ENCODE measurements at places on chromosomes 5 and 9.

GRCh38 chr9:128061275-128061960, 5.7 kb downstream of the NAIF1 start:
- no peak for DNase-seq

DNA sequence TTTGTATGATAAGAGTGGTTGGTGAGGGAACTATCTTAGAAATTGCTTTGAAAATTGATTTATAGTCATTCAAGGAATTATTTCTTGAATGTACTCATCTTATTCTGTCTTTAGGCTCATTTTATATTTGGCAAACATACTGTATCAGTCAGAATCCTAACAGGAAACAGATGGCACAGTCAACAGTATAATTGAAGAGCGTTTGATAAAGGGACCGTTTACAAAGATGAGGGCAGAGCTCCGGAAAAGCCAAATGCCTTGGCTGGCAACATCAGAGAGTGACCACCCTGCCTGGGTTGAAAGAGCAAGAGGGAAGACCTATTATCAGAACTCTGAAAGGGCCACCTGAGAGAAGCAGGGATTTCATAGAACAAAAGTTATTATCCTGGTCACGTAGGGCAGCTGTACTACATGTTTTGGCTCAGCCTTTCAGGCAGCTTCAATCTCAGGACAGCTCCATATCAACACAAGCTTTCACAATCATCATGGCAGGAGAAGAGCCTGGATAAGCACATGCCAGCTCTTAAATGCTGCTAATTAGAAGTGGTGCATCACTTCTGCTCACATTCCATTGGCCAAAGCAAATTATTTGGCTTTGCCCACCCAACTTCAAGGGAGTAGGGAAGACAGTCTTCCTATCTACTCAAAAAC, 47.2 kb upstream of the ARL15 start:
- DNase-seq: no peak

GRCh38 chr9:16732546-16732945, 137.9 kb downstream of the BNC2 start:
- no peak for DNase-seq

DNA sequence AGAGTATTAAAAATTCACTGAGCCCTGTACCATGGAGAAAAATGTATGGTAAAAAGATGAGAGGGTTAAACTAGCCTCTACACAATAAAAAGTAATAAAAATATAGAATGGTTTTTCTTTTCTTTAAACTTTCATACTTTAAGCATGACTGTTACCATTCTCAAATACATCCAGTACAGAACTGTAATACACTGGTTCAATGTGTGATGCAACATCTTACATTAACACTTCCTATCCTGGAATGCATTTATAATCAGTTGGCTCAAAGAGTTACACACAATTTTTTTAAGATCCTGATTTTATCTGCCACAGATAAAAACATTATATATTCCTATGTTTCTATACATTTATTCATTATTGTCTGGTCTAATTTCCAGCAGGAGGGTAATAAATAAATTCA, 4.7 kb downstream of the GNAQ start:
- DNase-seq: peak; percentile 19

- no peak for DNase-seq
Observed at GRCh38 chr5:81212211-81212751, 20.8 kb upstream of the CKMT2 start.

GRCh38 chr5:5384660-5385330, 37.7 kb upstream of the ICE1 start:
- DNase-seq: no peak

DNA sequence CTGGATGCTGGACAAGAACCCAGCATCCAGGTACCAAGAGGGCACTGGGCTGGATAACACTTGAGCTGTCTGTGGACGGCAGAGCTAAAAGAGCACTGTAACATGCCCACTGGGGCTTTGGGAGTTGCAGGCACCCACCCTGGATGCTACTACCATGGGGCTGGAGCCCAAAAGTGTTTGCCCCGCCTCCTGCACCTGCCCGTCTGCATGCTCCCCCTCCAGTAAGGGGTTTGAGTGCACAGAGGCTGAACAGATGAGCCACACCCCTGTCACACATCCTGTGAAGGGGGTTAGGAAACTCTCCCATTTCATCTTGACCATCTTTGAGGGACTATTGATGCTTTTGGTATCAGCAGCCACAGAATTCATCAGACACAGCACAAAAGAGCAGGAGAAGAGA, 69.0 kb downstream of the LIX1 start:
- no peak for DNase-seq

DNA sequence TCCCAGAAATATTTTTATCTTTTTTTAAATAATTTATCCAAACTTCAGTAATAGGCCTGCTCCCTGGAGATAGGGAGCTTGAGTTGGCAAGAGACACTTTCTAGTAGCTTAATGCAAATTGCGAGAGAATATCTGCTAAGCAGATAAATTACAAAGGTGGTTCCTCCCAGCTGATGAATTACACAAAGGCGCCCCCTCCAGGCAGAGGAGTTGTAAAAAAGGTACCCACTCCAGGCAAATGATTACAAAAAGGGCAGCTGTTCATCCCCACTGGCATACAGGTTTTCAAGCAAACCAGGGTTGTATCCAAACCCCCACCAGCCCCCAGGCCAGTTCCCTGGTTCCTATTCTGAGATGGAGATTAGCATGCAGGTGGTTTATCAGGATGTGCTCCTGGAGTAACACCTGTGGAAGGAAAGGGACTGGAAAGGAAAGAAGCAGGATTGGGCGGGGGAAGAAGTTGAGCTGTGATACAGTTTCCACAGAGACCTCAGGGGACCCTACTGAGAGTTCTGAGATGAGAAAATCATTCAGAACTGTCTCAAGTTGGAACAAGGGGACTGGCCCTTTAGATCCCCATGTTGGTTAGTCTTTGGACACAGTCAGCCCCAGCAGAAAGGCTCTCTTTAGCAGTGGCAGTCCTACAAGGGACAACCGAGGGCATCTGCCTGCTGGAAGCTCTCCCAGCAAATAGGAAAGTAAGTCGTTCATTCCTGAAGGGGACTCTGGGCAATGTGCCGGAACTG, 25.5 kb downstream of the ESM1 start:
- no peak for DNase-seq

- DNase-seq: peak; percentile 87
Observed at GRCh38 chr9:37471942-37472684, 6.9 kb upstream of the ZBTB5 start.

DNA sequence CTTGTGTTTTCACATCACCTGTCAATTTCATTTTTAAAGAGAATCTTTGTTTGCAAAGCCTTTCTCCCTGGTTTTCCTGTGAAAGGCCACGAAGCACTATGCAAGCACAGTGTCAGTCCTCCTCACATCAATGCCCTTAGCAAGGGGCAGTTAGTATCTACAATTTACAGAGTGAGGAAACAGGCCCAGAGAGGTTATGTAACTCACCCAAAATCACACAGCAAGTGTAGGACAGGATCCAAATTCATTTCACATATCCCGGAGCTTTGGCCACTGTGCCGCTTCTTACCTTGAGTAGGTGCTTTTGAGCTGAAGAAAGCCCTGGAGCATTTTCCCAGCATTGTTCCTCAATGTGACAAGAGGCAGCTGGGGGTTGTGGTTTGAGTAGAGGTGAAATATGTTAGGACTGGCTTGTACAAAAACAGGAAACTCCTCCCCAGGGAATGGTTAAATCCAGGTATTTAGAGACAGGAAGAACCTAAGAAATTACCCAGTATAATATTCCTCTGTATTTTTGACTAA, 283.8 kb downstream of the NTRK2 start:
- DNase-seq: no peak

GRCh38 chr5:111735583-111736270, 21.3 kb downstream of the NREP start:
- DNase-seq: peak; percentile 89

- DNase-seq: no peak
Observed at GRCh38 chr5:169635936-169636335, 1.1 kb upstream of the DOCK2 start.

GRCh38 chr9:79568337-79569101, 3.2 kb upstream of the TLE4 start:
- no peak for DNase-seq

DNA sequence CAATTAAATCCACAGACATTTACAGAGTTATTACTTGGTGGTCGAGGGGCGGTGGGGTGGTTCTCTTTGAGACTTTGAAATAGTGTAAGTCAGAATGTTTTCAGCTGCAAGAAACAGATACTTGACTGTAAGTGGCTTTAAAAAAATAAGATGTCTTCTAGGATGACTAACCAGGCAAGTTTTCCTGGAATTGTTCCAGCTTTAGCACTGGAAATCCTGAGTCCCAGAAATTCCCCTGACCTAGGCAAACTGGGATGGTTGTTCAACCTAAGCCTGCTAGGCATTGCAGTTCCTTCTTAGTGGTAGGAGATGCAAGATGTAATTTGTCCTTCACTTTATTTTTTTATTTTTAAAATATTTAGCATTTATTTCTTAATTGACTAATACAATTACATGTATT, 169.5 kb upstream of the POC5 start:
- DNase-seq: no peak

DNA sequence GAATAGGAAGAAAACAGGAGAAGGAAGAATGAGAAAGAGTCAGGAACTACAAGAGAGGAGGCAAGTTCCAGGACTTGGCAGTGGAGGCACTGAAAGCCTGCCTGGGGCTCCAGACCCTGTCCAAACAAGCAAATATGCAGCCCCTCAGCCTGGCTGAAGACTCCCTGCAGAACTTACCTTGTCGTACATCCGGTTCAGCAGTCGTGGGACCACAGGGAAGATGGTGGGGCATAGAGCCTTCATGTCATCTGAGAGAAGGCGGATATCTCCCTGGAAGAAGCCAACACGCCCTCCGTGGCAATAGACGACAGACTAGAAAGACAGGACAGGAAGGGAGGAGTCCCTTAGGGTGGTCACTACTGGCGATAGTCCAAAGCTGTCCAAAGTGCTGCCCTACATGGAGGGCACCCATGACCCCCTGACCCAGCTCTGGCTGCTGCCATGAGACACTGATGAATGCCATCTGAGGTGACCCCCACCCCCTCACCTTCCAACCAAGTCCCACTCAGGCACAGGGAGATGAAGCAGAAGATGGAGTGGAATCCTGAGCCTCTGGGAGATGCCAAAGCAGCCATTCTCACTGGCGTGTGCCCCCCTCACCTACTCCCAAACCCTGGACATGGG, 27.7 kb upstream of the MEIKIN start:
- DNase-seq: no peak

GRCh38 chr5:139774980-139775661, 20.5 kb upstream of the PSD2 start:
- DNase-seq: peak; percentile 71

GRCh38 chr9:456365-456764, 241.7 kb downstream of the DOCK8 start:
- DNase-seq: no peak

DNA sequence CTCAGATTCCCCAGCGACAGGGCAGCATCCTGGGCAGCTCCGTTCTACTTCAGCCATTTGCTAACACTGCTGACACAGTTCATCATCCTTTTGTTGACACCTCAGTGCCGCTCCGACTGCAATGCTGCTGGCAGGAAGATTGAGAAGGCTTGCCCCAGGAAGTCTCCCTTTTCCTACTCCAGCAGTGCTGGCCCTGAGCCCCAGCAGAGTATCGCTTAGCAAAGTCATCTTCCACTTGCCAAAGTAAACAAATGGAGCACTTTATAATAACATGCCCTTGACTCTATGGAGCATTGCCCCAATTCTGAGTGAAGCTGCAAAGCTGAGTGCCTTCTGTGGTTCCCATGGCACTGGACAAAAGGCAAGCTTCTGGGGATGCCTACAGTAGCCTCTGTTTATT, 32.2 kb downstream of the PRLR start:
- no peak for DNase-seq

DNA sequence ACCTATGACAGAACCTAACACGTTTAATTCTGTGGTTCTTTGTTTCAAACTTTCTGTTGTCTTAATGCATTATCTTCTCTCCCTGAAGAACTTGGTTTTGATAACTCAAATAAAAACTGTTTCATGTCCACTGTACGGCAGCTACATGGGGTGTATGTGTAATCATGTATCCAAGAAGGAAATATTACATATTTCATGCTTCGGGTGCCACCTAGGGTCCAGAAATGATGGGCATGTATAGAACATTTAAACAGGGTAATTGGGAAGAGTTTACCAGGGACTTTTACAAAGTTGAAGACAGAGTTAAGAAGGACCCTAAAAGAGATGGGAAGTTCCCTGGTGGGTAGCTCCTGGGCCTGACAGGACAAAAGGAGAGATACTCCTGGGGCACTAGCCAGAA, 291.3 kb downstream of the FBXL7 start:
- DNase-seq: no peak

DNA sequence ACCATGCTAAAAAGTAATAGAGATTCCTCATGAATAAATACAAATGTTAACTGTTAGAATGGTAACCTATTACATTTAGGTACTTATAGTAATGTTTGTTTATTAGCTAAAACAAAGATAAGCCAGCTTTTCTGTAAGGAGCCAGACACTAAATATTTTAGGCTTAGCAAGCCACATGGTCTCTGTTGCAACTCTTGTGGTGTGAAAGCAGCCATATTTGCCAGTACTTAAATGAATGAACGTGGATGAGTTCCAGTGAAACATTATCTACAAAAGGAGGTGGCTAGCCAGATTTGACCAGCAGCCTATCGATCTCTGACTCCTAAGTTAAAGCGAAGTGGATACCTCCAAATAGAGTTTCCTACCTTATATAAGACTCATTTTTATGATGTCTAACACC, 331.6 kb downstream of the CDH12 start:
- no peak for DNase-seq

- peak; percentile 91 for DNase-seq
Observed at GRCh38 chr9:115013998-115014397, 83.6 kb upstream of the TNFSF8 start.

- DNase-seq: peak; percentile 84
Observed at GRCh38 chr9:130860458-130861316, 25.6 kb downstream of the ABL1 start.

GRCh38 chr9:123637945-123638634, 282.1 kb downstream of the CRB2 start:
- no peak for DNase-seq

GRCh38 chr5:38290028-38290653, 31.8 kb downstream of the EGFLAM start:
- DNase-seq: no peak

DNA sequence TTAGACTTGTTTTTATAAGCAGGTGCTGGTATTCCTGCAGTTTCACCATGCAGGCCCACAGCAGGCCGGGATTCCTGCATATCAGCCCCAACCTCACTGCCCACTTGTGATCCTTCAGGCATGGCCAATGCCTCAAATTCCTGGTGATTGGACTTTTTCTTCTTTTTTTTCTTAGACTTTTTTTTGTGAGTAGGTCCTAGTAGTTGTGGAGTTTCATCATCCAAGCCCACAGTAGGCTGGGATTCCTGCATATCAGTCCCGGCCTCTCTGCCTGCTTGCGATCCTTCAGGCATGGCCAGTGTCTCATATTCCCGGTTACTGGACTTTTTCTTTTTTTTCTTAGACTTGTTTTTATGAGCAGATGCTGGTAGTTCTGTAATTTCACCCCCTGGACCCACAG, 4.8 kb downstream of the TTF1 start:
- DNase-seq: no peak

GRCh38 chr5:8570528-8570927, 701.6 kb downstream of the MTRR start:
- DNase-seq: no peak

- no peak for DNase-seq
Observed at GRCh38 chr5:171634511-171634910, 151.1 kb upstream of the SMIM23 start.

GRCh38 chr5:154223320-154223719, 32.8 kb downstream of the GALNT10 start:
- no peak for DNase-seq

- no peak for DNase-seq
Observed at GRCh38 chr5:106154280-106154716, 1516.4 kb downstream of the EFNA5 start.

- no peak for DNase-seq
Observed at GRCh38 chr5:140194662-140195061, 19.7 kb downstream of the CYSTM1 start.
